ENCODE measurements at places on chromosomes 3 and 15.

- no peak for DNase-seq
These were observed 93.4 kb downstream of the ABHD5 start for GRCh38 chr3:43783987-43784639.

- DNase-seq: no peak
These were observed 48.6 kb upstream of the TEX264 start for GRCh38 chr3:51622413-51622812.

DNA sequence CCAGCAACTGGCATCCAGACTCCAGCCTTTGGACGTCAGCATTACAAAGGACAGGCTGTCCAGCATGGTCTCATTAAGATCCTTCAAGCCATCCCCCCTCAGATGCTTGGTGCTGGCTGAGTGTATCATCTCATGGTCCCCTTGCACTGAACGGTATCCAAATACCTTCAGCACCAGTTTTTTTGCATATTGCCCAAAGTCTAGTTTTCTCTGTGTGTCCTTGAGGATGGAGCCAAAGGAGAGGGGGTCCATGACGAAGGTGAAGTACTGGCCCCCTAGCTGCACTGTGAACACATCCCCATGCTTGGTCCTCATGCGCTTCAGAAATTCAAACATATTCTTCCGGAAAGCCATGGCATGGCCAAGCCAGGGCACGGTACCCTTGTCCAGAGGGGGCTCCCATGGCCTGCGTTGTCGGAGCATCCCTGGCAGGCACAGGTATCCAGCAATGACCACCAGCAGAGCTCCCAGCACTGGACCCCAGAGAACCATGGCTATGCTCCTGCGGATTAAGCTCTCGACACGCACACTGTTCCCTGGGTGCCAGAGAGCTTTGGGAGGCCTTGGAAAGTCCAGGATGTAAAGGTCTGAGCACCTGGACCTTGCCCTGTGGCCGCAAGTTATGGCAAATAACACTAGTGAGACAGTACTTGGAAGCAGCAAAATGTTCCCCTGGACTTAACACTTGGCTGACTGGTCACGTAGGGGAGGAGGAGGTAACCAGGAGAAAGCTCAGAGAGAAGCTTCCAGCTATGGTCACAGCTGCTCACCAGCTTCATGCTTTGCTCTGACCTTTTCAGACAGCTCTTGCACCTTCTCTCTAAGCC is at the start of gene CYP8B1:
Gene CYP8B1 (minus strand): TSS at position 555 of the 827 bp plus-strand sequence. CDS start 63 bp downstream, at position 492.
- DNase-seq: no peak

GRCh38 chr15:34271493-34271892 is 46.7 kb downstream of the EMC4 start:
- peak; percentile 35 for DNase-seq

- no peak for DNase-seq
These were observed 748.9 kb downstream of the MECOM start for GRCh38 chr3:168914662-168915061.

DNA sequence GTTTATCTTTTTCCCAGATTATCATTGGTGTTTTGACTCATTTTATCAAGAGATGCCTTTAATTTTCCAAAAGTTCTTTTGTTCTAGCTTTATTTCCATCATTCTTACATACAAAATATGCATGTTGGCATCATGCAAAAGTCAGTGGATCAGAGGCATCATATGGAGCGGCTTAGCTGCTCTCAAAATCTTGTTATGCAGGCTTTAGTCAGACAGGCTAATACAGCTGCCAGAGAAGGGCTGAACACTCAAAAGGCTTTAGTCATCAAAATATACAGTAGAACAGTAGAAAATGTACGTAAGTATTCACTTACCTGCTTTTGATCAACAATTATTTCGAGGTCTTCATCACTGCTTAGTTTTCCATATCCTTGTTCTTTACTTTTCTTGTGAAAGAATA is 65.5 kb downstream of the PEX5L start:
- DNase-seq: no peak

DNA sequence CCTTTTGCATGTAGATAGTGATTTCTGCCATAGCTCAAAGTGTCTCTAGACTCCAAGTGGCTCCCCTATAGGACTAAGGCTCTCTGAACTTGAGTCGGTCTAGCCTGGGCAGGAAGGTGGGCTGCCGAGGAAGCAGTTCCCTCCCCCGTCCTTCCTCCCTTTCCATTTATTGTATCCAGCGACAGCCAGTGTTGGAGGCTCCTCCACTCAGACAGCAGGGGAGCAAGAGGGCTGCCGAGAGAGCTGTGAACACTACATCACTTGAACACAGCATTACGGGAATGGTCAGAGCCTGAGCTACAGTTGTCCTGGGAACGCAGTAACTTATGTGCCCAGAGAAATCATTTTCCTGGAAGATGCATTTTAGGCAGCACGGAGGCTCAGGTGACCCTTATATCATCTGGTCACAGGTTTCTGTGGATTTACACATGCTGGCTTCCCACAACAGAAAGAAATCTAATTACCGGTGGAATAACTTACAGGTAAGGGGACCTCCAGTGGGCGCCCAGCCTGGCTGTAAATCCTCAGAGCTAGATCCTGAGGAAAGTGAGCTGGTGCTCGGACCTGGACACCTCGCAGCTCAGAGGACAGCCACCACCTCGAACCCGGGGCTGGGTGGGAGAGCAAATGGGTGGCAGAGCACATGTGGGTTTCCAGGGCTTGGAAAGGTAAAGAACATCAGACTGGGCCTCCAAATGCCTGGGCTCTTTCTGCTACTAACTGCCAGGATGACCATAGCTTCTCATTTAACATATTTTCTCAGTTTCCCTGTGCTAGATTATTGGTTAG is 197.1 kb downstream of the UACA start:
- no peak for DNase-seq

DNA sequence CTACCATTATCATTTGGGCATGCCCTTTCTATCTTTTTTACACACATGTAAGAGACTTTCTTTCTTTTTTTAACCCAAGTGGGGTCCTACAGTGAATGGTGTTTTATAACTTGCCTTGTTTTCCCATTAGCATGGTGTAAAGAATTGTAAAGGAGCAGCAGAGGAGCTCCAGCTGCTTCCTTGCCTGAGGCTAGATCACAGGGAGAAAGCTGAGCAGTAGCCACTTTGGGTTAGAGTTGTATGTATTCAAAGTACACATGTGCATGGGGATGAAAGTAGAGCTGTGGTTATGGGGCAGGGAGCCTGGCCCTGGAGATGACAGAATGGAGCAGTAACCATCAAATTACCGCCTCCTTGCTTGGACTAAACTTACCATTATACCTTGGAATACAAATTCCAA is 231.1 kb upstream of the PDZRN3 start:
- DNase-seq: no peak

DNA sequence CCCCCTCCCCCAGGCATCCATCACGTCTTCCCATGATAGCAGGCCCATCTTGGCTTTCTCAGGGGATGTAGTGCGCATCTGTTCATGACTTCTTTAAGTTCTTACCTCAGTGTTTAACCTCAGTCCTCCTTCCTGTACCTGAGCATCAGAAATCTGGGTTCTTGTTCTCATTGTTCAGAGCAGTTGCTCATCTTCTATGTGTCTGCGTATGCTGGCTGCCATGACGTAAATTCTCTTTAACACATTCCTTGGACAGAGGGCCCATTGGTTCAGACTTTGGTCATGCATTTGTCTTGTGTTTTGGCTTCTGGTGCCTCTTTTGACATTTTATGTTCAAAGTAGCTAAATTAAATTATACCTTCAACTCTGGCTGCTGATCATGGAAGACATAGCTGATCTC is 227.3 kb downstream of the CACNA2D3 start:
- DNase-seq: no peak

GRCh38 chr3:157948605-157949383 is 157.4 kb downstream of the SHOX2 start:
- DNase-seq: no peak

GRCh38 chr15:67253549-67254237 is 768 bp downstream of the AAGAB start:
- DNase-seq: peak; percentile 4

DNA sequence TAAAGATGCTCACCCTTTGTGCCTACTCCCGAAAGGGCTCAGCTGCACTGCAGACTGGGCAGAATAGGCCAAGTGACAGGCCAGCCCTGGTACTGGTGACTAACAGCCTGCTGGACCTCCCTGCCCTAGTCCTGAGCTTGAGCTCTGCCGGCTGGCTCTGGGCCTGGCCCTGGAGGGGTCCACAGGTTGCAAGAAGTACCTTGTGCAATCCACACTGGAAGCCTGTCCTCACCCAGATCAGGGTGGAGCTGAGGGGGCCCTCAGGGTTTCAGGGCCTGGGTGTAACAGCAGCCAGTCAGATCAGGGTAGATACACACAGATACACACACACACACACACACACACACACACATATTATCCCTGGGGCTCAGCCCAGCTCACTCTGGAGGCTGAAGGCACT is 27.3 kb upstream of the PLA2G4D start:
- DNase-seq: no peak

DNA sequence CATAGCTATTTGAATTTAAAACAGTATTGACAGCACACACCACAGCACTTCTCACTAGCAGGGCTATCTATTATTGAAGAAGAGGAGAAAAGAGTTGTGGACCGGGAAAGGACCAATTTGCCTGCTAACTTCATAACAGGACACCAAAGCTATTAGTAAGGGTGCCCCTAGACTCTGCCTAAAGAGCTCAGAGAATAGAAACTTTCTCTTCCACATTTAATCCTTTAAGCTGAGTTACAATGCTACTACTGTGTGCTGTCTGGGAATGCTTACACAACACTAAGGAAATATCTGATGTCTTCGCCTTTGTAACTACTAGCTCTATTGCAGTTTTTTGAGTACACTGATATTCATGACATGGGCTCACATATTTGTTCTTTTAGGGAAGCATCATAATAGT is 13.5 kb upstream of the AADAC start:
- no peak for DNase-seq

DNA sequence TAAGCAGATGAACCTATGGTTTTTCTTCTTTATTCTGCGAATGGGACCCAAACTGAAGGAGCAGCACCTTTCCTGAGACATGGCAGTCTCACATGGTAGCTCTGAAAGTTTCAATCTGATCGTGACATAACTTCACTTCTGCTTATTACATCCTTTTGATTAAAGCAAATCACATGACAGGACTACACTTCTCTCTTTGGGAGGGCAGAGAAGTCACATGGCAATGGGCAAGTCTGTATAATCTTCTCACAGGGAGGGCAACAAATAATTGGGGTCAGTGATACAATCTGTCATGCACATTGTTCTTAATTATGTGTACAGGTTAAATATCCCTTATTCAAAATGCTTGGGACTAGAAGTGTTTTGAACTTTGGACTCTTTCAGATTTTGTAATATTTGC is 21.6 kb downstream of the NCBP2 start:
- no peak for DNase-seq

DNA sequence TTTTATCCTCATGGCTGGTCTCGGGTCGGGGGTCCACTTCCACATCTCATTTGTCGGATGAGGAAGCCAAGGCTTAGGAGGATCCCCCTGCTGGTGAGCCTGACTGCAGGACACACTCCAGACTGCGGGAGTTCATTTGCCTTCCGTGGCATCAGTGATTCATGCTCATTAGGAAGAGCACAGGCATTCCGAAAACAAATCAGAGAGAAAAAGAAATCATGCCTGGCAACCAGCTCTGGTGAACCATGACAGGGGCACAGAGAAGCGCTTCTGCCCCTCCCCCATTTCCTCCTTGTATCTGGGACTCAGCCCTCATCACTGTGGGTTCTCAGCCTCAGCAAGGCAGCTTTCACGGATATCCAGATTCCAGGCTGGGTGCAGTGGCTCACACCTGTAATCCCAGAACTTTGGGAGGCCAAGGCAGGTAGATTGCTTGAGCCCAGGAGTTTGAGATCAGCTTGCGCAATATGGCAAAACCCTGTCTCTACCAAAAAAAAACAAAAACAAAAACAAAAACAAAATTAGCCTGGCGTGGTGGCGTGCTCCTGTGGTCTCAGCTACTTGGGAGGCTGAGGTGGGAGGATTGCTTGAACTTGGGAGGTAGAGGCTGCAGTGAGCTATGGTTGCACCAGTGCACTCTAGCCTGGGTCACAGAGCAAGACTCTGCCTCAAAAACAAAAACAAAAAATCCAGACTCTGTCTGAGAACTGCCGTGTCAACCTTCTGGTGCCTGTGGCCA is 28.4 kb downstream of the IRAK2 start:
- DNase-seq: peak; percentile 74

DNA sequence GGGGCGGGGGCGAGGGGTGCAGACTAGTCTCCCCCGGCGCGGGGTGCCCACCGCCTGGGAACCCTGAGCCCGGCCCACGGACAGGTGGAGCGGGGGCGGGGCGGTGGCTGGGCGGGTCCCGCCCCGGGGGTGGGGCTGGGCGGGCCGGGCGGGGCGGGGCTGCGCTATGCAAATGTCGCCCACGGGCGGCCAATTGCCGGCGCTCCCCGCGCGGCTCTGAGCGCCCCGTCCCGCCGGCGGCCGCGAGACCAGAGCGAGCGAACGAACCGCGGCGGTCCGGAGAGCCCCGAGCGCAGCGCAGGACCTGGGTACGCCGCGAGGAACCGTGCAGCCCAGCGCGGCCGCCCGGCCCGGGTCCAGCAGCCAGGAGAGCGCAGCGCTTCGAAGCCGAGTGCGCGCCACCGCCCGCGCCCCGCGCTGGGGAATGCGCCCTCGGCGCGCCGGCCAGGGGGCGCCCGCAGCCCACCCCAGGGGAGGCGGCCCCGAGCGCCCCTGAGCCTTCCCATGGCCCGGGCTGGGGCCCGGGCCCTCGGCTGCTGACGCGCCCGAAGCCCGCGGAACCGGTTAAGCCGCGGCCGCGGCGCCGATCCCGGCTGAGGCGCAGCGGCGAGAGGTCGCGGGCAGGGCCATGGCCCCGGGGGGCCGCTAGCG is at the start of gene SEMA3F:
Gene SEMA3F (plus strand): TSS at position 485 of the 651 bp plus-strand sequence. CDS start 4,299 bp downstream, outside the sequence.
- no peak for DNase-seq

DNA sequence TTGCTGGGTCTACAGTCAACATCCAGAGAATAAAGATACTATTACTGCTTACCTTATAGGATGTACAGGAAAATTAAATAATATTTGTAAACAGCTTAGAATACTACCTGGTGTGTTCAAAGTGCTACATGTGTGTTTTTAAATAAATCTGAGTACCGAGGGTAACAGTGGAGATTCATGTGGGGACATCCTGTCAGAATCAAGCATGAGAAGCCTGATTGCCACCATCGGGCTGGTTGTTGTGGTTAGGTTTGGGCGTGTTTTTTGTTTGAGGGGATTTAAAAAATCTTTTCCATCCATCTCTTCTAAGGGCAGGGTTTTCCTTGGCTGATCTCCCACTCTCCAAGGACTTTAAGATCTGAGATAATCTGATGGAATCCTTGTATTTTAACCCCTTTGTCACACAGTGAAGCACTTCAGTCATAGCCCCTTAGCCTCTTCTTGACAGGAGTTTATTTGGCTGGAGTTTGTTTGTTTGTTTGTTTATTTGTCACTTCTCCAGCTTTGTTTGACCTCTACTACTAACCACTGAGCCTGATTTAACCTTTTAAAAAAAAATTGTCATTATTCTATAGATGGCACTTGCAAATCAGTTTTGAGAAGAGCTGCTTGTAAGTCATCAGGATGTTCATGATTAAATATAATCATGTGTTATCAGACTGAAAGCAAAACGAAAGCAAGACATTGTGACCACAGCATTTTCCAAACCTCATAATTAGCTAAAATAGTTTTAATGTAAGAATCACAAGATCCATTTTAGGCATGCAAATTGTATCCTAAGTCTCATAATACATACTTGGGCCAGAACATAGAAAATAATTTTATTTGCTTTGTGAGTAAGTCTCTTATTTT is 72.8 kb upstream of the RARB start:
- no peak for DNase-seq

- no peak for DNase-seq
These were observed 1.0 kb downstream of the ZFAND6 start for GRCh38 chr15:80060356-80061006.
